ENCODE measurements at places on chromosomes 6 and 20. TPM values are rescaled to one million over a fixed set of nuclear protein-coding genes. Genes with fewer than 3 reads are reported as not detected.

The GPR31 gene
- not detected for total RNA-seq

The TRIM40 gene
- not detected for total RNA-seq

The SNTA1 gene
- total RNA-seq: 183 TPM

The FOXP4 gene
- 9.3 TPM for total RNA-seq

Measured in right atrium auricular region (tissue), 2 donors.